B cell (primary cell): ENCODE measurements at places on chromosomes 4 and X.

DNA sequence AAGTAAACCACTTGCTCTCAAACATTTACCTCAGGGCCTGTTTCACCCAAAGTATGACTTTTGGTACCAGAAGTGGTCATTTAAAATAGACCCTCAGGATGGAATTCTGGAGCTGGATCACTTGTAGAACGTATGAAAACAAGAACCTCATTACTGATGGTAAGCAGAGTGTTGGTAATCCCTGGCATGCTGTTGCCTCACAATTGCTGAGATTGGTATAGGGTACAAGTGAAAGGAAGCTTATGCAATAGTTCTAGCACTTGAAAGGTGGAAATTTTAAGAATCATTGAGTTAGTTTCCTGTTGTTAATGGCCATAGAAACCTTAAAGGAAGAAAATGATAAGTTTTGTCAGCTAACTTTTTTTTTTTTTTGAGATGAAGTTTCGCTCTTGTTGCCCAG lies 22.3 kb upstream of the THOC2 start:
- no peak for DNase-seq

- no peak for DNase-seq
These were observed 16.4 kb downstream of the COX18 start for GRCh38 chr4:73053076-73053475.

GRCh38 chr4:41192136-41192535 lies 22.2 kb downstream of the APBB2 start:
- DNase-seq: no peak

GRCh38 chr4:138595171-138595570 lies 353.0 kb upstream of the SLC7A11 start:
- no peak for DNase-seq

- DNase-seq: no peak
These were observed 16.3 kb upstream of the DRD5 start for GRCh38 chr4:9765091-9765490.

DNA sequence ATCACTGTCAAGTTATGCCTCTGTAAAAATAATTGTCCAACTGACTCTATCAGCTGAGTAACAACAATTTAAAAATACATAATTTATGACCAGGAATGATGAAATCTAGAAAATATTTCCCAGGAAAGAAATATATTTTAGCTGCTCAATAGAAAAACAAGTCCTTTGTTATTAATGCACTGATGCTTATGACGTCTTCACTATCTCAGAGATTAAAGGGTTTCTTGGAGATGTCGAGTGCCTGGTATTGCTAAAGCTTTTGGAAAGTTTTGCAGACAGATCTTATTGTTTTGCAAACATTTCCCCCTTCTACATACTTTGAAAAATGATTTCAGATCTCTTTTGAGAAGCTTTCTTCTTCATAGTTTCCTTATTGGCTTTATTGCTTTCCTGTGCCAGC lies 154.6 kb upstream of the RPS6KA3 start:
- DNase-seq: no peak

DNA sequence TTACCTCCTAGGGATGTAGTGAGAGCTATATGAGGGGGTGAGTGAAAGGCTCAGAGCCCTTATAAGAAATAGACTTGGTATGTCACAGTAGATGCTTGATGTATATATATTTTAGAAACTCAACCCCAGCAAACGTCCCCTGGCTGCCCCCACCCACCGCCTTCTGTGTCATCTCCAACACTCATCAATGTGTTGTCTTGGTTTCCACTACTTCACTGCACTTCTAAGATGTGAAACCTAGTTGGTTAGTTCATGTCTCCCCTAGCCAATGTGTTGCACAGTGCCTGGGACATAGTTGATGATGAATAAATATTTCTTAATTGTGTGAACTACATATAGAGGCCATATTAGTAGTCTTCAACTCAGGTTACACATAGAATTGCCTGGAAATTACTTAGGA lies 4.4 kb downstream of the FGFBP2 start:
- no peak for DNase-seq

DNA sequence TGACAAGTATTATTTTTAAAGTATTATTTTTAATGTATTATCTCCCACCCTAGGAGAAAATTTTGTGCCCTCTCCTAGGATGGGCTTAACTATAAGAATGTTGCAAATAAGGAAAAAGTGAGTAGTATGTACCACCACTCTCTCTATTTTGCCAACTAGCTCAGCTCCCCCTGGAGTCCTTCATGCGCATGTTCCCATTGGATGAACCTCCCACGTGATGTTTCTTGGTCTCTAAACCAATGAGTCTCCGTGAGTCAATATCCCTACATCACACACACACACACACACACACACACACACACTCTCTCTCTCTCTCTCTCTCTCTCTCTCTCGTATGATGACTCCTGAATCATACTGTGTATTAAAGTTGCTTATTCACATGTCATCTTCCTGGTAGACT lies 129.7 kb upstream of the ZFP42 start:
- DNase-seq: no peak

DNA sequence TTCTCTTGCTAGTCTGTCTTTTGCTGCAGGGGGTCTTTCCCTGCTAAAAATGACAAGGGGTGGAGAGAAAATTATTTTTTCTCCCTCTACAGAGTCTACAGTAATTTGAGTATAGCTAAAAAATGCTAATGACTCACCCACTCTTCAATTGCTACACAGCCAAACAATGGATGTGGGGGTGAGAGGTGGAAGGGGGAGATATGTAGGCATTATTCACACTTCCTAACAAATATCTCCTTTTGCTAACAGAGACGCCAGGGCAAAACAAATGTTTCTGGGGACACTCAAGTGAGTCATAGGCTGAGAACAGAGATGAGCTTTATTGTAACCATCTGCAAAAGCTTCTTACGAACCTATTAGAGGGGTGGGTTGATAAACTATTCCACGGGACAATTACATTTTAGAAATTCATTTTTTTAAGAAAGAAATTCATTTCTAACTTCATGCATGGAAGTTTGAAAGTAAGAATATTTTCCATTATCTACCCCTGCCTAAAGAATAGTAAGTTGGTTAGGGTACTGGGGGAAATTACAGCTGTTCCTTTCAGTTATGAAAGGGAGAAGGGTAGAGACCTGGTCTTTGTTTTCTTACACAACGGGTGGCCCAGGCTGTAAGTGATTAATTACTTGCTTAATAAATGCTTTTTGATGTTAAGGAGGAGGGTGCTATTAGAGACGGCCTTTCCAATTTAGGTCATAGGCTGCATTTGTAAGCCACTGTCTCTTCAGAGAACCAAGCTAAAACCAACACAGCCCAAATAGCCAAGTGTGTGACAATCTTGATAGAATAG lies 12.8 kb downstream of the SCD5 start:
- no peak for DNase-seq

DNA sequence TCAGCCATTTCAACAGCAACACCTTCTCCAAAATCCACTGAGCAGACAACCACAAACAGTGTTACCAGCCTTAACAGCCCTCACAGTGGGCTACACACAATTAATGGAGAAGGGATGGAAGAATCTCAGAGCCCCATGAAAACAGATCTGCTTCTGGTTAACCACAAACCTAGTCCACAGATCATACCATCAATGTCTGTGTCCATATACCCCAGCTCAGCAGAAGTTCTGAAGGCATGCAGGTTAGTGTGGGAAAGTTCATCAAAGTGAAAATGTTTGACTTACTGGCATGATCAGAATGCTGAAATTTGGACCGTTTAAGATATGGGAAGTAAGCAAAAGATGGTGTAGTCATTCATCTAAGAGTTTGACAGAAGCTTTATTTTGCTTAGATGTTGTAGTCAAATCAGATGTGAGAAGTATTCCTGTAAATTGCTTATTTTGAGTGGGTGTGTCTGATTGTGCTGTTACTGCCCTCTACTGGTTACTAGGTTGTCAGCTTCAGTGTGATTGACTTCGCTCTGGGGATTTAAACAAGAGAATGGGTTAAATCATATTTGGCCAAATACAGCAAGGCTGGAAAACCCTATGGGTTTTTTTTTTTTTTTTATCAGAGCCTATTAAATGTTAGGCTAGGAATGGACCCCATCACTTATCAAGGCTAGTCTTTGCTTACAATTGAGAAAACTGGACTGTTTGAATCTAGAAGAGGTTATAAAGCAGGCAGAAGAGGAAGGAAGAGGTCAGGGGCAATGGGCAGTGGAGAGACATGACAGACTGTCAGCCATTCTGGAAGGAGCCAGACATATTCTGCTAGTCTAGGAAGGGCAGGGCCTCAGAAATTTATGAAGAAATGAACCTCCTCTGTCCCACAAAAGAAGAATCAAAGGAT lies 130.3 kb downstream of the DIPK2B start:
- peak; percentile 51 for DNase-seq

GRCh38 chrX:131405497-131405896 lies 116.4 kb upstream of the IGSF1 start:
- no peak for DNase-seq

DNA sequence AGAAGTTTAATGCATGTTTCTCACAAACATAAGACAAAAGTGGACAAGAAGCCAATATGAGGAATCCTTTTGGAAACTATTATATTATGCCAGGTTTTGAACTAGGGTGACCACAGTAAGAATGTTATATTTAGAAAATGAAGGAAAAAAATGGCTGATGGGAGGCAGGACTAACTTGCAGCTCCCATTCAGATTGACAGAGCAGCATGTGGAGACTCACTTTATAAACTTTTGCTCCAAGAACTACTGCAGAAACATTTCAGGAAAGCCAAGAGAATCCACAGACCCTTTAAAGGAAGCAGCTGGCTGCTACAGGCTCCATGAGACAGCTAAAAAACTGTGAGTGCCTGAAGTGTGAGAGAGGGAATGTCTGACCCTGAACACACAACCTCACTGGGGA lies 738.6 kb upstream of the GRIA3 start:
- DNase-seq: no peak

DNA sequence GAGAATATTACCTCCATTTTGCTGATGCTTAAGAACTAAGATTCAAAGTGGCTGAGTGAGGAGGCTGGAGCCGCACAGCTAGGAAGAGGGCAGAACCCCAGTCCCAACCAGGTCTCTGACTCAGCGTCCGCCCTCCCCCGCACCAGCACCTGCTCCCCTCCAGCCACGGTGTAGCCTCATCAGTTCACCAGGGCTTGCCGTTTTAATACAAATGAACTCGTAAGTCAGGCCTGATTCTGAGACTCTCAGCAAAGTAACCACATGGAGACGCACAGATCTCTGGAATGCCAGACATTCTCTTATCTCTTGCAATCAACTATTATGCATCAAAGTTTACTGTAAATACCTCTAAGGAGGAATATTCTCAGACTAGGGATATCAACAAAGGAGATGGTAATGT lies 52.4 kb downstream of the ENPP6 start:
- DNase-seq: no peak

- DNase-seq: no peak
These were observed 161.0 kb downstream of the CPEB2 start for GRCh38 chr4:15163284-15163645.

DNA sequence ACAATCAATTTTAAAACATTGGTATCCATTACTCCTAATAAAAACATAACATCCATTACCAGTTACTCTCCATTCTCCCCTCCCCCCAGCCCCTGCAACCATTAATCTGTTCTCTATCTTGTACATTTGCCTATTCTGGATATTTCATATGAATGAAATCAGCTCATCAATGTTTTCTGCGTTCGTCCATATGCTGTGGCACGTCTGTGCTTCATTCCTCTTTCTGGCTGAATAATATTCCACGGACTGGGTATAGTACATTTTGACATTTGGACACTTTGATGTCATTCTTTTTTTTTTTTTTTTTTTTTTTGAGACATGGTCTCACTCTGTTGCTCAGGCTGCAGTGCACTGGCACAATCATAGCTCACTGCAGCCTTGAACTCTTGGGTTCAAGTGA lies 5.2 kb downstream of the DNASE1L1 start:
- DNase-seq: no peak

DNA sequence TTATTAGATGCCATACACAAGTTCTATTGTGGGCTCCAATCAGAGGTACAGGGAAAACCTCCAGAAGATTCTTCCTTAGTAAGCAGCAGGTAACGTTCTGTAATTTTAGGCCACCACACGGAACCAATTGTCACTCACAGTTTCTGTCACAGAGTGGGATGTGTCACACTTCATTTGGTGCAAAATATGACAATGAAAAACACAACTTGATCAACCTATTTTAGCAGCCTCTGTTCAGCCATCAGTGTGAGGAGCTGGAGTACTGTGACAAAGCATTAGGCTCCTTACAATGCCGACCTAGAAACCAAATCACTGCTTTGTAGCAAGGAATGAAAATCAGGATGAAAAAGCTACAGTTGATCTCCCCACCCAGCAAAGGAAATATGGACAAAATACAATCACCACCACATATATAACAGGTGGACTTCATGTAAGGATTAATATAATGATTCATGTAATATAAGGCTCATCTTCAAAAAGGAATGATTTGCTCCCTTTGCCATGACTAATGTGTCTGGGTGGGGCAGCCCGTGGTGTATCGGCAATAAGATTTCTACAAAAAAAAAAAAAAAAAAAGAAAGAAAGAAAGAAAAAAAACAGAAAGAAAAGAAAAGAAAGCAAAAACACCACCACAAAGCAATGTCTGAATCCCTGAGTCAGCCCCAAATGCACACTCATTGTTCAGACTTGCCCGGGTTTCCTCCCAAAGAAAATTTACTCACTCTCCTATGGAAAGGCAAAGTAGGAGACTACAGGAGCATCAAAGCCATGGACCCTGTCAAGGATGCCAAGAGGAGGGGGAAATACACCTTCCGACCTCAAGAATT lies 36.0 kb downstream of the SLC9A7 start:
- DNase-seq: no peak

GRCh38 chr4:18291256-18291655 lies 269.7 kb upstream of the LCORL start:
- no peak for DNase-seq

GRCh38 chr4:13162886-13163285 lies 321.3 kb downstream of the RAB28 start:
- no peak for DNase-seq

DNA sequence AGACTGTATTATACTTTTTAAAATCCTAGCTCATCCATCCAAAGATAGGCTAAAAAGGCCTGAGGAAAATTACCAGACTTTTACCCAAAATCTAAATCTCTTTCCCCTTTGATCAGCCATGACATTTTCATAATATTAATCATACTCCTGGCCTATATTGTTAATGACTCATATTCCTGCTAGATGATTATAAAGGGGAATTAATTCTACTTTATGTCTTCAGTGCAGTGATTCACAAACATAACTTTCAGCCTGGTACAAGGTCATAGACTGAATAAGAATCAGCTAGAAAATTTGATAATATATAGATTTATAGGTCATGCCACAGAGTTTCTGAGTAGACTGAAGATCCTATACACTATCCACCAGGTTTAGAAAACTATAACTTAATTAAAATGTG lies 1905.4 kb downstream of the C4orf33 start:
- DNase-seq: no peak

DNA sequence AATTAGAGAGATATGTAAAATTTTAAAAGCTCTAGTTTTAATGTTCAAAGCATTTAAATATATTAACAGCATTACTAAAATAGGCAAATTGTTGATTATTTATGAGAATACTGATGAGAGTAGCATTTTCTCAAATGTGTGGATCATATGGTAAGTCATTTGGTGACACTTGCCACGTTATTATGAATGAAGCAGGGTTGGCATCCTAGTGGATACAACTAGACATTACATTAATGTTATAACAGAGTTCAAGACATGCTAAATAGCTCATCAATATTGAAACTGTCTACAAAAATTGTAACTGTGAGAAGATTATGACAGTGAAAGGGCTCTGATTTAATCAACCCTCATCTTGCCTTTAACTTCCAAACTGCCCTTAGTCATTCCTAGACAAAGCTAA lies 171.1 kb downstream of the PDGFC start:
- DNase-seq: no peak

GRCh38 chr4:157447195-157447594 lies 226.7 kb downstream of the GRIA2 start:
- DNase-seq: no peak

GRCh38 chrX:108584617-108585211 lies 145.1 kb downstream of the COL4A5 start:
- no peak for DNase-seq
